ENCODE measurements at places on chromosomes 11 and 22.
A peak's percentile ranks its signal among the peaks of the same experiment; 100 is the strongest.

- no peak for DNase-seq
Measured at GRCh38 chr11:1012291-1012690, 24.2 kb downstream of the MUC6 start.

DNA sequence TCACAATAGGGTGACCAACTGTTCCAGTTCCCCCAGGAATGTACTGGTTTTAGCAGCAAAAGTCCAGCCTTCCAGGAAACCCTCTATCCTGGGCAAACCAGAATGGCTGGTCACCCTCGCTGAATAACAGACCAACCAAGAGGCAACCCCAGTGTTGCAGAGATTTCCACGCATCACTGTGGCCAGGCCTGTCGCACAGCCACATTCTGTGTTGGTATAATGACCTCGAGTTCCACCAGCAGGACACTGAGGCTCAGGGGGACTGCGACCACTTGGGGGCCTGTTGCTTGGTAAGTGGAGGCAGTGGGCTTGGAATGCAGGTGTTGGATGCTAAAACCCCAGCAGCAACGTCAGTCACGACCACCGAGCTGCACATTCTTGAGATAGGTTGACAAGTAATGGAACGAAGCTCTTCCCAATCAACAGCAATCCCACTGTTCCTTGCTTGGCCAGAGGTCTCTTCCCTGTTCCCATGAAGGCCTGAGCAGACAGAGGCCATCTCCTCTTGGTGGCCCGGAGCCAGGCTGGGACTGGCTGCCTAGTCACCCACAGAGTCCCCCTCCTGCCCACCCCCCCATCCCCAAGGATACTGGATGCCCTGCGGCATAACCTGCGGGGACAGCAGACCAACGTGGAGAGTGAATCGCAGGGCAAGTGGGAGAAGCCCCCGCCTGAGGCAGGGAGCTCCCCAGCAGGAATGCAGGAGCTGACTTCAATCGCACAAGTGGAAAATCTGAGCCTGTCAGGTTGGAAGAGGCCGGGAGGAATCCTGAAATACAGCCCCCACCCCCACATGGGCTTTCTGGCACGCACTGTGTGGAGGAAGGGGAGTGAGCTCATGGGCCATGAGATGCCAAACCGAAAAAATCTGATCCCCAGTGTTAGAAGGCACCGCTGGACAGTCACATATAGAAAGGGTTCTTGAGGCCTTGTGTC is 43.4 kb upstream of the MN1 start:
- no peak for DNase-seq

DNA sequence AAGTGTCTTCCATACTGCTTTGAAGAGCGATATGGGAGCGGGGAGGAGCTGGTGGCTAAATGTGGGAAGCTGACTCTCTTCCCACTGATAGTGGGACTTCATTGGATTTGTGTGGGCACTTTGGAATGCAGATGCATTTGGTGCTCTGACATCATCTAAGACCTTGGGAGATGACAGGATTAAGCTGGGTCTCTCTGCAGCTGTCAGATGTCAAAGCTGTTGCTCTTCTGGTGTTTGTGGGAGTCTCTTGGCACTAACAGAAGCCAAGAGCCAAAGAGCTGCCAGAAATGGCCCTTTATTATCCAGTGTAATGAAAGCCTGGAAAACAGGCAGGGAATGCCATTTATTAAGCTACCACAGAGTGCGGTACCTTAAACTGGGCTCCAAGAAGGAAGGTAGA is 20.6 kb downstream of the GRAMD1B start:
- no peak for DNase-seq

GRCh38 chr11:26473216-26474194 is 98.6 kb downstream of the MUC15 start:
- no peak for DNase-seq

GRCh38 chr22:32850591-32851517 is 49.3 kb downstream of the TIMP3 start:
- DNase-seq, result no peak

DNA sequence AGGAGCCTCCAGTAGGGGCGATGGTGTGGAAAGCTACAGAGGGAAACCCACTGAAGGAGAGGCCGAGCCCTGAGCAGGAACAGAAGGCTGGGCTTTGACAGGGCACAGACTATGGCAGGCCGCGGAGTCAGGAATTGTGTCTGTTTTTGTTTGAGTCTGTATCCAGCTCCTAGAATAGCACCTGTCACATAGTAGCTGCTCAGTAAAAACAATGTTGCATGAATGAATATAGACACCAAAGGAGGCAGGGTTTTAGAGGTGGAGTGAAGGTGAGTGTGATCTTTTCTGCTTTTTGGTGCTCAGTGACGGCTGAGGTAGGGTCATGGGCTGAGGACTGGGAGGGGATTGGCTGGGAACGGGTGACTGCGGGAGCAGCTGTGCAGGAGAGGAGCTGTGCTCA is 18.5 kb upstream of the APOBEC3A start:
- no peak for DNase-seq

DNA sequence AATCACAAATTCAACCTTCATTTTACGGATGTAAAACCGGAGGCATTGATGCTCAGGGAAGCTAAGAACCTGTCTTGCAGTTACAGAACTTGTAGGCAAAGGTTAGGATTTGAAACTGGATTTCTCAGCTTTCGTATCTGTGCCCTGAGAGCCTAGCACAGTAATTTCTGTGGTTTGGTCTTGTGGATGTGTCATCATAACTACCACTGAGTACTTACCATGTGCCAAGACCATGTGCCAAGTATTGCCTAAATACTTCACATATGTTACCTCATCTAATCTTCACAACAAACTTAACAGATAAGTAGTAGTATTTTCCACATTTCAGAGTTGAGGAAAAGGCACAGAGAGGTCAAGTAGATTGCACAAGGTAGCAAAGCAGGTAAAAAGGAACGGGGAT is 140.7 kb downstream of the NXPE2 start:
- no peak for DNase-seq

DNA sequence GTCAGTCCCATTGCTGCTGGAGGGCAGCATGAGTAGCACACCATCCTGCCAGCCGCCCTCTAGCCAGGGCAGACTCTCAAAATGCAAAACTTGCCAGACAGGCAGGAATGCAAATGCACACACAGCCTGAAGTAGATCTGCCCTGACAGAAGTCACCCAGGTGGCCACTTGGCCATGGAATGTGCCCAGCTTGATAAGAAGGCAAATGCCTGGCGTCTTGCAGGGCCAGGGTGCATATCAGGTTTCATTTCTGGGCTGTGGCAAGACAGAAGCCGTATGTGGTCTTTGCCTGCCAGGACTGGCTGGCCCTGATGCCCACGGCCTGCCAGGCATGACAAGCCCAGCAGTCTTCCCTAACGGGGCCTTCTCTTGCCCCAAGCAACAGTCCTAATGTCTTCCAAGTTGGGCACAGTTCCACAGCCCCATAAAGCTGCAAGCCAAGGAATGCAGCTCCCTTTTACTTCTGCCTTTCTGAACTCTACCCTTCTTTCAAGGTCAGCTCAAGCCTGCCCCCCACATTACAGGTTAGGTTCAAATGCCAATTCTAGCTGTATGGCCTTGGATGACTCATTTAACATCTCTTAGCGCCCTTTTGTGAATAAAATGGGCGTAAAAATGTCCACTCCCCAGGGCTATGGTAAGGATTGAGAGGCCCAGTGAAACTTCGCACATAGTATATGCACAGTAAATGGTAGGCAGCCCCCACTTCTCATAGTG is 29.7 kb downstream of the POU2AF3 start:
- DNase-seq, result no peak

DNA sequence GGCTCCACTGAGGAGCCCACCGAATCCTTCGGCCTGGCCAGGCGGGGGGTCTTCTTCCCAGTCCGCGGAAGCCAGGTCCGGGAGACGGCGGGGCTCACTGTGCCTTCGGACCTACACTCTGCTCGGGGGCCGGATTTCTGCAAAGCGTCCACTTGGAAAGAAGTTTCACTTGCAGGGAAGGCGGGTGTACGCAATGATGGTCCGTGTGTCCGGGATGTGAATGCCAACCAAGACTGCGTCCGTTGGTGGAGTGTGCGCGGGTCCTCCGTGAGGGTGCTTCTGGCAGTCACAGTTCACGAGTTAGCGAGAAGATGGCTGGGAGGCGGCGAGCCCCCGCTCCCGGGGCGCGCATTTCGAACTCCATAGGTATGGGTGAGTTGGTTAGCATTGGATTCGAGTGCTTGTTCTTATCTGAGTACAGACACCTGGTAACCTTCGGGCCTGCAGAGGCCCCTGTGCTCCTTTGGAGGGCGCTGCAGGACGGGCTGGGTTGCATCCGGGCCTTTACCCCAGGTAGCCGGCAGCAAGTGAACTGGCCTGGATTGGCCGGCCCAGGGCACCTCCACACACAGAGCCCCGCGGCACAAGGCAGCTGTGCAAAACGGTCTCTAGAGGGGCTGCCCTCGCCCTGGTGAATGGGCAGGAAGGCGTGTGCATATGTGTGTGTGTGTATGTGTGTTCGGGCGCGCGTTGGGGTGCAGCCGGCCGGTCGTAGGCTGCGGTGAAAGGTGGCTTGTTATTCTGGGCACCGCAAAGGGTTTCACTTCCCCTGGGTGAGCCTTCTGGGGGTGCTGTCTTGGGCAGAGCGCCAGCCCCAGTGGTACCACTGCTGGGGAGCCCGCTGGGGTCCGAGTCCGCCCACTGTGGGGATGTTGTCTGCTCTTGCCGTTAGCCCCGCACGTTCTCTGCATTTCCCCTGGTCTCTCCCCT is 13.3 kb upstream of the CYP2R1 start:
- DNase-seq, result peak; percentile 47

DNA sequence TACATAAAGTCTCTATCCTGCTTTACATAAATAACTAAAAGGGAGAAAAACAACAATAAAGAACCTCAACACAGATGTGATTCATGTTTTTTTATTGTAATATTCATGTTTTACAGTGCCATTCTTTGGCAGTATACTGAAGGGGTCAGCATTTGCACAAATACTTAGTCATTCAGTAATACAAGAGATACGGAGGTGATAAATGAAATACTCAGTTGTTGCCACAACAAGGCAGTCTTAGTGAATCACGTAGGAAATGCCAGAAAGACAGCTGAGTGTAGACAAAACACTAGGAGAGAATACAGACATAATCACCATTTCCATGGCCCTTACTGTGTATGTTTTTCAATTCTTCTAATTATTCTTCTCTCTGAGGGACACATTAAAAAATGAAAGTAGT is 910.4 kb downstream of the METTL15 start:
- DNase-seq, result no peak

GRCh38 chr11:113689768-113690618 is 16.1 kb downstream of the TMPRSS5 start:
- no peak for DNase-seq

GRCh38 chr11:88620568-88621130 is 283.1 kb upstream of the CTSC start:
- no peak for DNase-seq

GRCh38 chr11:71937826-71938225 is 9.0 kb downstream of the RNF121 start:
- no peak for DNase-seq

DNA sequence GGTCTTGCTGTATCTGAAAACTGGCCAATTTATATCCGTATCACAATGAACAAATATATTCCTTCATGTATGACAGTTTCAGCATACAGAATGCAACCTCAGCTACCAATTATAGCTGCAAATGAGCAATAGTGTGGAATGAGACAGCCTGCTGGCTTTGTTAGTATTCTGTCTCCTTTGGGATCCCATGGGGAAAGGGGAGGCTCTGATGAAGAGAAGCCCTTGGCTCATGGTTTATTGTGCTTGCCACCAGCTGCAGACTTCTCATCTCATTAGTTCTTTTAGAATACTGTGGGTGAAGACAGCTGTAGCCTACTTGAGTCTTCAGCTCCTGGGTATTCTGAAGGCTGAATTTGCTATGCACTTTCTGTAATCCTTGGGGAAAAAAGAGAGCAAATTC is 42.4 kb downstream of the PITPNB start:
- DNase-seq, result no peak

Data from CD14-positive monocyte (primary cell).